ENCODE measurements at places on chromosomes 6 and 20. TPM values are rescaled to one million over a fixed set of nuclear protein-coding genes. Genes with fewer than 3 reads are reported as not detected.
A peak's percentile ranks its signal among the peaks of the same experiment; 100 is the strongest.

Gene OR2H1
- not detected for polyA plus RNA-seq

DNA sequence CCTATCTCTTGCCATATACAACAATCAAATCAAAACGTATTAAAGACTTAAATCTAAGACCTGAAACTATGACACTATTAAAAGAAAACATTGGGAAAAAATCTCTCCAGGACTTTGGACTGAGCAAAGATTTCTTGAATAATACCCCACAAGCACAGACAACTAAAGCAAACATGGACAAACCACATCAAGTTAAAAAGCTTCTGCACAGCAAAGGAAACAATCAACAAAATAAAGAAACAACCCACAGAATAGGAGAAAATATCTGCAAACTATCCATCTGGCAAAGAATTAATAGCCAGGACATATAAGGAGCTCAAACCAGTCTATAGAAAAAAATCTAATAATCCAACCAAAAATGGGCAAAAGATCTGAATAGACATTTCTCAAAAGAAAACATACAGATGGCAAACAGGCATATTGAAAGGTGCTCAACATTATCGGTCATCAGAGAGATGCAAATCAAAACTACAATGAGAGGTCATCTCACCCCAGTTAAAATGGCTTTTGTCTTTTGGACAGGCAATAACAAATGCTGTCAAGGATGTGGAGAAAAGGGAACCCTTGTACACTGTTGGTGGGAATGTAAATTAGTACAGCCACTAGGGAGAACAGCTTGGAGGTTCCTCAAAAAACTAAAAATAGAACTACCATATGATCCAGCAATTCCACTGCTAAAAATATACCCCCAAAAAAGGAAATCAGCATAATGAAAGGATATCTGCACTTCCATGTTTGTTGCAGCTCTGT is 76.2 kb downstream of the SNX5 start:
- H3K27me3 ChIP-seq: no peaks in the 10 kb centered on the region
- H3K4me3 ChIP-seq: no peak overlapping the region
- no peaks in the 10 kb centered on the region for H3K36me3 ChIP-seq
- DNase-seq: no peak
- H3K27ac ChIP-seq: no peak overlapping the region
- no peaks in the 10 kb centered on the region for H3K4me1 ChIP-seq

GRCh38 chr6:136625293-136625692 is 75.1 kb upstream of the MAP7 start:
- no peak overlapping the region for H3K4me3 ChIP-seq
- peaks cover 13% of the 10 kb centered on the region for H3K36me3 ChIP-seq
- no peaks in the 10 kb centered on the region for H3K27me3 ChIP-seq
- H3K4me1 ChIP-seq: no peaks in the 10 kb centered on the region

DNA sequence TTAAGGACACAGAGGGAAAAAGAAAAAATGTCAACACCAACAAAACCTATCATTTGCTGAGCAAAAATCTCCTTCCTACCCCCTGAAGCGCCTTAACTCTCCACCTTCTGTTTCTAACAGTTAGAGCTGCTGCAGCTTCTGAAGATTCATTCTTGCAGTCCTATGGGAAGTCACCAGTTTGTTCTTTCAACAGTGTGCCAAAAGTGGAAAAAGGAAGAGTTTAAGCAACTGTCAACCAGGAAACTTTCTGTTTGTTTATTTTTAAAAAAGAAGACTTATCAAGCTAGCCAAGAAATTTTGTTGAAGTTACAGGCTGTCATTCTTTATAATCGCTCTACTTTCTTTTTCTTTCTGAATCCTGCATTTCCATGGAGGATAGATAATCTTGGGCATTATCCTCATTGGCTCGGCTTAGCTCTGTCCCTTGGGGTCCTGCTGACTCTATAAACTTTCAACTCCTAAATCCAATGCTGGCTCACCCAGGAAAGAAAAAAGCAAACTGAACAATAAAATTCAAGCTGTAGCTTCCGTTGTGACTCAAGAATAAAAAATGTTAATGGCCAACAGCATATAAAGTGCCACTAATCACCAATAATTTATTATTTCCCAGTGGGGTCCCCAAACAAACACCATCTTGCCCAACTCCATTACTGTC is 172.8 kb upstream of the CITED2 start:
- H3K4me1 ChIP-seq: no peaks in the 10 kb centered on the region
- no peaks in the 10 kb centered on the region for H3K27me3 ChIP-seq
- no peaks in the 10 kb centered on the region for H3K36me3 ChIP-seq
- H3K27ac ChIP-seq: no peak overlapping the region
- no peak for DNase-seq

Gene PPP1R10
- 27.3 TPM for polyA plus RNA-seq

DNA sequence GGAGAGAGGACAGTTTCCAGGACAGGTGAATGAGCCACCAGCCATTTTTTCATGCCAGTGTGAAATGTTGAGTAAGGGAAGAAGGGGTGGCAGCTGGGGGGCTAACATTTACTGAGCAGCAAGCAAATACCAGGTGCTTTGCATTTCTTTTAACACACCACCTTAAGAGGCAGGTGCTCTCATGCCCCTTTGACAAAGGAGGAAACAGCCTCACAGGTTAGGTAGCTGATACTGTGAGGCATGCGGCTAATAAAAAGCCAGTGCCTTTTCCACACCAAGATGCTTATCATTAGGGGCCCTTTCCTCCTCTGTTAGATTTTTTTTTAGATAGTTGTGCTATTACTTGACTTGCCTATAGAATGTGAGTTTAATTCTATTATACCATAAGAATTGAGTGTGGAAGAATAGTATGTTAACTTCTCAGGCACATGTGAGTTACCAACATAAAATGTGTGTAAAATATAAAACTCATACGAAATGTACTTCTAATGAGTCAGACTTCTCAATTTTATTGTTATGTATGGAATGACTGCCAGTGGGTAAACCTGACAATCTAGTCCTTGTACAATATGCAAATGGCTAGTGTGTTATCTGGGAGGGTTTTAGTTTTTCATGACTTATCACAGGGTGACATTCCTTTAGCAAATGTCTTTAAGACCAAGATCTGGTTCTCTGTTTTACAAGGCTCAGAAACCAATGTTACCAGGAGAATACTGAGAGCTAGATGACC is 260.0 kb downstream of the TMEM242 start:
- no peaks in the 10 kb centered on the region for H3K36me3 ChIP-seq
- no peaks in the 10 kb centered on the region for H3K27me3 ChIP-seq
- H3K4me3 ChIP-seq: no peak overlapping the region
- no peak for DNase-seq
- no peak overlapping the region for H3K27ac ChIP-seq

- no peaks in the 10 kb centered on the region for H3K4me1 ChIP-seq
- H3K4me3 ChIP-seq: no peak overlapping the region
- no peaks in the 10 kb centered on the region for H3K36me3 ChIP-seq
- no peak for DNase-seq
Measured at GRCh38 chr6:44012078-44012493, 115.2 kb downstream of the MRPL14 start.

DNA sequence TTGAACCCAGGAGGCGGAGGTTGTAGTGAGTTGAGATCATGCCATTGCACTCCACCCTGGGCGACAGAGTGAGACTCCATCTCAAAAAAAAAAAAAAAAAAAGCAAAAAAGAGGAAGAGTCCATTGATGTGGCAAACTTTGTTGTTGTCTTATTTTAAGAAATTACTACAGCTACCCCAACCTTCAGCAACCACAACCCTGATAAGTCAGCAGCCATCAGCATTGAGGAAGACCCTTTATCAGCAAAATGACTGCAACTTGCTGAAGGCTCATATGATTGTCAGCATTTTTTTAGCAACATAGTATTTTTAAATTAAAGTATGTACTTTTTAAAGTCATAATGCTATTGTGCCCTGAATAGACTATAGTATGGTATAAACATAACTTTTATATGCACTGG is 48.8 kb downstream of the ZFP64 start:
- H3K4me3 ChIP-seq: no peak overlapping the region
- H3K27me3 ChIP-seq: no peaks in the 10 kb centered on the region
- H3K36me3 ChIP-seq: no peaks in the 10 kb centered on the region
- no peaks in the 10 kb centered on the region for H3K4me1 ChIP-seq
- no peak overlapping the region for H3K27ac ChIP-seq
- DNase-seq: no peak

DNA sequence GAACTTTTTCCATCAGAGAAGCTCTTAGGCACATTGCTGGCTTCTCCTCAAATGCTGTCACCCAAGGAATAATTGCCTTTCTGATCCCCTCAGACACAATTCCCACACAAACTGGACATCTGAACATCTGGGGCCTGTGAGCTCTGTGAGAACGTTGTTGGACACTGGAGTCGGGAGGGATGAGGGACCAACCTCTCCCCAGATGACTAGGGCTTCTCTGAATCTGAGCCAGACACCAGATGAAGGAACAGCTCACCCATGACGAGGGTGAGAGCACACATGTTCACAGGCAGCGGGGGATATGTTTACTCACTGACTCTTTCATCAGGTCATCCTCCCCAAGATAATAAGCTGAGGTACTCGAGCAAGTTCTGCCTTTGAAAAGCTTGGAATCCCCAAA is 283.9 kb upstream of the SUPT3H start:
- no peaks in the 10 kb centered on the region for H3K36me3 ChIP-seq
- H3K27ac ChIP-seq: no peak overlapping the region
- H3K27me3 ChIP-seq: peaks cover 5% of the 10 kb centered on the region
- no peak for DNase-seq

Gene SASH1
- not detected for polyA plus RNA-seq

DNA sequence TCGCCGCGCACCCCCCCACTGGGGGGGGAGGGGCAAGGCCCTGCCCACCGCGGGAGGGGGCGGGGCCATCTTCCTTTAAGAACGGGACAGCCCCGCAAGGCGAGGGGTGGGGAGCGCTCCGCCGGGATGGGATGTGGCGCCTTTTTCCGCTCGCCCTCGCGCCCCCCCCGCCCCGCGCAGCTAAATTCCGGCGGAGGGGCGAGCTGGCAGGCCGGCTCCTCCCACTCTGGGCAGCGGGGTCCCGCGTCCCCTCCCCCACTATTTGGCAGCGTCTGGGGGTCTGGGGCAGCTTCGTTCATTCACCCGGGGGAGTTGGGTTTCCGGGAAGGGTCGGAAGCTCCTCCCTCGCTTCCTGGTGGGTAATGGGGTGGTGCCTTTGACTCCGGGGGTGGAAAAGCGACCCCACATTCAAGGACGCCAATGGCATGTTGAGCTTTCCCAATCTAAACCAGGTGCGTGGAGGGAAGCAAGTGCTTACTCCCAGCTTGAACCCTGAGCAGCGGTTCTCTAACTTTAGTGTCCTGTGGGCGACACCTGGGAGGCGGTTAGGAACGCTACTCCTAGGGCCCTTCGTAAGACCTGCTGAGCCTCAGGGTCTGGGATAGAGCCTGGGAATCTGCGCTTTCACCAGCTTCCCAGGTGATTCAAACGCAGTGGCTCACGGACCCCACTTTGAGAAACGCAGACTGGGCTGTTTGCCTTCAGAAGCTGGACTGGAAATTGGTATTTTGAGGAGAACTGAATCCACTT is 927 bp downstream of the ASXL1 start:
- no peaks in the 10 kb centered on the region for H3K27me3 ChIP-seq
- H3K4me3 ChIP-seq: peak overlapping the region; percentile 93
- no peaks in the 10 kb centered on the region for H3K36me3 ChIP-seq
- peak overlapping the region; percentile 74 for H3K27ac ChIP-seq
- H3K4me1 ChIP-seq: peaks cover 51% of the 10 kb centered on the region

DNA sequence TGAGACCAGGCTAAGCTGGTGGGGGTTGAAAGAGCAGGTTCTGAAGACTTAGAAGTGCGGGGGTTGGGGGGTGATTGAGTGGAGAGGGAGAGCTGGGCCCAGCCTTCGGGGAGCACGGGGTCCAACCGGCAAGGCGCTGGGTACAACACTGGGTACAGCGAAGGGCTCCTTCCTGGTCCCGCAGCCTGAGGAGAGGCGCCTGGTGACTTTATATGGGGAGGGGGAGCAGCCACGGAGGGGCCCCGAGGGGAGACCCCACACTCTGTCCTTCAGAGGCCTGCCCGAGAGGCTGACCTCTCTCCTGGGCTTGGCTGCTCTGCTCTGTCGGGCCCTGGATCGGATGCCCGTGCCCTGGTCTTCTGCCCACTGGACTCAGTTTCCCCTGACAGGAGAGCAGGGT is 10.4 kb upstream of the NTSR1 start:
- no peak for DNase-seq
- H3K27ac ChIP-seq: no peak overlapping the region
- H3K4me3 ChIP-seq: no peak overlapping the region
- H3K27me3 ChIP-seq: no peaks in the 10 kb centered on the region
- H3K4me1 ChIP-seq: no peaks in the 10 kb centered on the region
- H3K36me3 ChIP-seq: no peaks in the 10 kb centered on the region

Gene PAK5
- polyA plus RNA-seq: not detected

Gene PSMF1
- 185 TPM for polyA plus RNA-seq

DNA sequence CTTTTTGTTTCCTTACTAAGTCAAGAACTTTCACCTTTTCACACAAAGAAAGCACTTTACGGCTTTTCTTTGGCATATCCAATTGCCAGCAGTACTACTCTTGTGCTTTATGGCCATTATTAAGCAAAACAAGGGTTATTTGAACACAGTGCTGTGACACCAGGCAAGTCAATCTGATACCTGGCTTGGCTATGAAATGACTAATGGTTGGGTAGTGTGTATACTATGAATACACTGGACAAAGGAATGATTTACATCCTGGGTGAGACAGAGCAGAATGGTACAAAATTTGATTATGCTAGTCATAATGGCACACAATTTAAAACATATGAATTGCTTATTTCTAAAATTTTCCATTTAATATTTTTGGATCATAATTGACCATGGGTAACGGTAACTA is 22.1 kb upstream of the ADGRF1 start:
- no peak for DNase-seq
- H3K36me3 ChIP-seq: no peaks in the 10 kb centered on the region

Gene OR14J1
- polyA plus RNA-seq: not detected

GRCh38 chr20:34562641-34563040 is 4.1 kb downstream of the MAP1LC3A start:
- no peaks in the 10 kb centered on the region for H3K27me3 ChIP-seq
- H3K27ac ChIP-seq: no peak overlapping the region
- peaks cover 5% of the 10 kb centered on the region for H3K4me1 ChIP-seq
- DNase-seq: no peak

DNA sequence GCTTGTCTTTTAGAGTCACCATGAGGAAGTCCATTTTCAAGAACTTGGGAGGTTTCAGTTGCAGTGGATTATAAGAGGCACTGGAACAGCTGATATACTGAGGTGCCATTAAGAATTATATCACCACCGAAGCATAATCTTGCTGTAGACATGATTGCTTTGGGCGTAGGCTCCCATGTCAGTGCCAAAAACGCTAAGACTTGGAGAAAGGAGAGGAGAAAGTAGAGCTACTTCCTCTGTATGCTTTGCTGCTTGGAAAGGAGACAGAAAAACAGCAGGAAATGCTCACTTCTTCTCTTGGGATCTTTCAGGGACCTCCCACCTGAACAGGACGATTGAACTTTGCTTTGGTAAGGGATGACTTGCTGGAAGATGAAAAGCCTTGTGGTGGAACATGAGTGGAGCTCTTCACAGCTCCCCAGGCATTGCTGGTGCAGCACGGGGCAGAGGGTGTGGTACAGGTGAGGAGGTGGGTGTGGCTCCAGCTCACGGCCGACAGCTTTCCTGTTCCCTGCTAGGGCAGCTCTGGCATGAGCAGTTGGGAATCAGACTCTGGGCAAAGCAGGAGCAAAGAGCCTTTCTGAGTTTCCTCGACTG is 190.4 kb upstream of the JAG1 start:
- no peaks in the 10 kb centered on the region for H3K4me1 ChIP-seq
- H3K4me3 ChIP-seq: no peak overlapping the region
- H3K27ac ChIP-seq: no peak overlapping the region
- no peak for DNase-seq
- no peaks in the 10 kb centered on the region for H3K27me3 ChIP-seq
- H3K36me3 ChIP-seq: no peaks in the 10 kb centered on the region

Gene OTOR
- polyA plus RNA-seq: not detected

Gene FAXC
- not detected for polyA plus RNA-seq

GRCh38 chr6:132007474-132008190 is 56.5 kb upstream of the CCN2 start:
- no peak overlapping the region for H3K27ac ChIP-seq
- H3K4me3 ChIP-seq: no peak overlapping the region
- H3K36me3 ChIP-seq: no peaks in the 10 kb centered on the region
- DNase-seq: no peak
- no peaks in the 10 kb centered on the region for H3K4me1 ChIP-seq
- H3K27me3 ChIP-seq: no peaks in the 10 kb centered on the region
